ENCODE measurements at places on chromosomes 1 and 21. TPM values are rescaled to one million over a fixed set of nuclear protein-coding genes. Genes with fewer than 3 reads are reported as not detected.

Gene TRIM67
- polyA plus RNA-seq: 0.17 TPM

Gene PAPPA2
- polyA plus RNA-seq: 53.5 TPM

Gene PLA2G5
- polyA plus RNA-seq: not detected

Gene CELA3A
- polyA plus RNA-seq: not detected

Gene GPR161
- polyA plus RNA-seq: 20.5 TPM

Gene CCDC185
- 0.08 TPM for polyA plus RNA-seq

Gene CFHR3
- 0.69 TPM for polyA plus RNA-seq

Gene IGSF21
- 0.68 TPM for polyA plus RNA-seq

Gene G0S2
- polyA plus RNA-seq: 12.9 TPM

Gene CDA
- polyA plus RNA-seq: 8.7 TPM

Gene IL19
- 0.63 TPM for polyA plus RNA-seq

Gene ZC3H12A
- polyA plus RNA-seq: 1.8 TPM

Gene HMCN1
- polyA plus RNA-seq: 52.5 TPM

Gene ALPL
- 33.5 TPM for polyA plus RNA-seq

Gene KRTAP19-1
- not detected for polyA plus RNA-seq

Gene UTS2
- not detected for polyA plus RNA-seq

Gene HSPA13
- polyA plus RNA-seq: 55.1 TPM

Gene OR2L5
- polyA plus RNA-seq: not detected

Gene ADGRL4
- polyA plus RNA-seq: 26.2 TPM

Gene C1orf210
- polyA plus RNA-seq: 24.3 TPM

Gene C1orf87
- 0.22 TPM for polyA plus RNA-seq

Gene OR2L13
- polyA plus RNA-seq: not detected

Gene MRPL39
- polyA plus RNA-seq: 38.0 TPM

Gene THEMIS2
- polyA plus RNA-seq: 5.7 TPM

Gene THEM4
- 44.6 TPM for polyA plus RNA-seq

Gene LEMD1
- 1.7 TPM for polyA plus RNA-seq

Gene RAP1GAP
- 24.3 TPM for polyA plus RNA-seq

Gene PATJ
- polyA plus RNA-seq: 54.4 TPM

Gene CFAP74
- 0.45 TPM for polyA plus RNA-seq

Gene NR1I3
- 3.0 TPM for polyA plus RNA-seq

Gene ARHGEF10L
- polyA plus RNA-seq: 50.0 TPM

Gene ELOVL1
- polyA plus RNA-seq: 82.4 TPM

Gene SNX7
- polyA plus RNA-seq: 35.1 TPM
